ENCODE measurements at places on chromosomes 11 and 22.

- DNase-seq: no peak
Measured at GRCh38 chr22:44730022-44730393, 22.4 kb upstream of the ARHGAP8 start.

- DNase-seq: no peak
Measured at GRCh38 chr11:66879583-66879982, 22.7 kb downstream of the LRFN4 start.

- no peak for DNase-seq
Measured at GRCh38 chr11:62359475-62359874, 22.2 kb downstream of the ASRGL1 start.

- DNase-seq: no peak
Measured at GRCh38 chr11:8022876-8023275, 35.7 kb downstream of the EIF3F start.

DNA sequence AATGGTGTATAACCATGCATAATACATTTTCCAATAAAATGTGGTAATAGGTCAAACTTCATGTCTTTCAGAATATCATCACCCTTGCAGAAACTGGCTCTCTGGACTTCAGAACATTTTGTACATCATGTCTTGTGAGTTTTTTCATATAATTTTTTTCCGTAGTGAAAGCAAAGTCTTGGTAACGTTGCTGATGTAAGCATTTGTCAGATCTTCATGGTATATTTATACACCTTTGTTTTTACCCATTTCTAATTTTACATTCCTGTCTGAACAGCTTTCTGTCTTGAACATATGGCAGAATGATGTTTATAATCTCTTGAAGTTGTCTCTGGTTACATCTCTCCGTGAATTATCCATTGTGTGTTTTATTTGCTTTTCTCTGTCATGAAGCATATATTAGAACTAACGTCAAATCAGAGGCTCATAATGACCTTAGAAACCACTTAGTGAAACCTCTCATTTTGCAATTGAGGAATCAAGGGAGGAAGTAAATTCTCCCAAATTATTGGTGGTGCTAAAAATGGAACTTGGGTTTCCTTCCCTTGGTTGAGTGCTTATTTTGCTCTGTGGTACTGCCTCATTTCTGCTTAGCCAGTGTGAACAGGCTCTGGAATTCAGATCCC is 37.4 kb downstream of the CSRP3 start:
- no peak for DNase-seq

- DNase-seq: no peak
Measured at GRCh38 chr11:81840380-81840779, 893.3 kb downstream of the FAM181B start.

- DNase-seq: no peak
Measured at GRCh38 chr22:45014654-45015053, 4.8 kb upstream of the PHF21B start.

GRCh38 chr11:94728541-94728940 is 39.6 kb upstream of the AMOTL1 start:
- peak; percentile 45 for DNase-seq

GRCh38 chr11:12744826-12745502 is 70.7 kb downstream of the TEAD1 start:
- no peak for DNase-seq

- no peak for DNase-seq
Measured at GRCh38 chr11:121582296-121582695, 129.5 kb upstream of the SORL1-AS1 start.

DNA sequence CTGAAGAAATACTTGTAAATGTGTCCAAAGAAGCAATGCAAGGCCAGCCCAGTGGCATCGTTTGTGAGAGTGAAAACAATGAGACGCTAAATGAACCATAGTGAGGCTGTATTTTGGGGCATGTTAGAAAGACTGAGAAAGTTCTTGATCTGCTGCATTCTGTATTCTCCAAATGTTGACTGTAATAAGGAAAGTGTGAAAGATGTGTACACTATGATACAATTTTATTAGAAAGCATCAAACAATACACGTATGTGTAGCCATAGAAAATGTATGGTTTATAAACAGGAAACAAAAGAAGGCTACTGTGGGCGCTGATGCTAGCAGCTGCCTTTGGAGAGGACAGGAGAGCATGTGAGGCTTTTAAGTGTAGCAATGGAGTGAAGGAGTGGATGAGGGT is 233.5 kb upstream of the E2F8 start:
- DNase-seq: no peak

DNA sequence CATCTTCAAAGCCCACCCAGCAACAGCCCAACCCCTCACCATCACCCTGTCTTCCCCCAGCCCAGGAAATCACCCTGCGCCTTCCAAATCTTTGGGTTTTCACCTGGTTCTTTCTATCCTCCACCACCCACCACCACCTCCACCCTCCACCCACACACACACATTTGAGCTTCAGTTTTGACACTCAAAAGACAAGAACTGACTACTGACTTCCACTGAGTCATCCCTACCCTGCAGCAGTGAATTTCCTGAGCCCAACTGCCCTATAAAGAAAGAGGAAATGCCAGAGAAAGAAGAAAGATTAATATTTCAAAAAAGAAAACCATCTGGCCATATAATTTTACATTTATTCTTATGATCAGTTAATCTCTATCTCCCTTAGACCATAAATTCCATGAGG is 137.5 kb downstream of the CHST1 start:
- no peak for DNase-seq

- peak; percentile 14 for DNase-seq
Measured at GRCh38 chr11:6022956-6023355, 7.6 kb downstream of the OR56A1 start.

GRCh38 chr11:66371627-66372415 is at the start of gene SLC29A2:
SLC29A2 (minus strand) TSS chr11:66371760; CDS start chr11:66371591, 169 bp downstream.
- DNase-seq: no peak

DNA sequence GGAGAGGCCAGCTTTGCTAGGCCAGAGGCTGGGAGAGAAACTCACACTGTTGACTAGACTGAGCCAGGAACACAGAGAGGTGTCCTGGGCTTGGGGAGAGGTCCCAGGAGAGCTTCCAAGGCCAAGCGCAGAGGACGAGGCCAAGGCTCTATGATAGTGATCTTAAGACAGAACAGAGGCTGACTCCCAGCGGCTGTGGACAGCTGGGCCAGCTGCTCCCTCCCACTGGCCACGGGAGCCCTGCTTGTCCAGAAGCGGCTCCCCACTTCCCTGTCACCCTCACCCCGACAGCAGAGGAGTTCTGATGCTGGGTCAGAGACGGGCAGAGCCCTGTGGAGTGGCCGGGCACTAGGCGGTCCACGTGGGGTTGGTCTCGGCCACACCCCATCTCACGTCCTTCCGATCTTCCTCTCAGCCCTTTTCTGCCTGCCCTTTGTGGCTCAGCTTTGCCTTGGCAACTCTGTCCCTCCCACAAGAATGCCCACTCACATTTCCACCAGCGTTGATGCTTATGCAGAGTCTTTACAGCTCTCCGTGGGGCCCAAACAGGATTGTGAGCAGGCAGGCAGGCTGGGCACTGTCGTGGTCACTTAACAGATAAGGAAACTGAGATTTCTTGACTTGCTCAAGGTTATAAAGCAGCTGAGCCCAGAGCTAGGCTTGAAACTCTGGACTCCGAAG is 68.2 kb downstream of the FBXO7 start:
- no peak for DNase-seq

GRCh38 chr22:19146215-19146968 is 1.9 kb upstream of the ESS2 start:
- DNase-seq: no peak

DNA sequence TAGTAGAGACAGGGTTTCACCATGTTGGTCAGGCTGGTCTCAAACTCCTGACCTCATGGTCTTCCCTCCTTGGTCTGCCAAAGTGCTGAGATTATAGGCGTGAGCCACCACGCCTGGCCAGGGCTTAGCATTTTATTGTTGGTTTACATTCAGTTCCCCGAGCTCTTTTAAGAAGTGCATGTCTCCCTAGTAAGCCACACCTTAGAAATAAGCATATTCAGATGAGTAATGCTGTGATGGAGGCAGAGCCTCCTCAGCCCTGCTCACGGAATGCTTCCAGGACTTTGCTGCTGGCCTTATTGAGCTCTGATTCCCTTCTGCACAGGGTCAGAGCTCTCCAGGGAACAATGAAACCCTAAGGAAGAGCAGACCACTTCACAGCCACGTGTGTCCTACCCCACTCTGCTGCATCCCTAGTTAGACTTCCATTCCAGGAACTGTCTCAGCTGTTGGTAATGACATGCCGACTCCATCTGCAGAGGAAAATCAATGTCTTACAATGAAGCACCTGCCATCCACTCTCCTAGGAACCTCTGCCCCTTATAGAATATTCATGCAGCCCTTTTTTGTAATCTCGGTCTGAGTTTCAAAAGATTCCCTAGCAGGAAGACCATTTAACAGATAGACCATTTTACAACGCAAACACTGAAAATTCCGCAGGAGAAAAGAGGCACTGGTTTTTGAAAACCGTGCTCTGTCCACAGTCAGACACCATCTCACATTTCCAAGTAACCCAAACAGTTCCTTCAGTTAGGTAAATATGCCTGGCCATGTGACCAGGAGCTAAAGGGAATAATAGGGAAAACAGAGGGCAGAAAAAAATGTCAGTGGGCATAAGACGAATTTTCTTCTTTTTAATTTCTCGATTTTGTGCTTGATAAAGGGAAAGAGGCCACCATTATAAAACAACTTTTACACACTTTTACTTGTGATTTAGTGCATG is 1.7 kb upstream of the JAM3 start:
- no peak for DNase-seq

DNA sequence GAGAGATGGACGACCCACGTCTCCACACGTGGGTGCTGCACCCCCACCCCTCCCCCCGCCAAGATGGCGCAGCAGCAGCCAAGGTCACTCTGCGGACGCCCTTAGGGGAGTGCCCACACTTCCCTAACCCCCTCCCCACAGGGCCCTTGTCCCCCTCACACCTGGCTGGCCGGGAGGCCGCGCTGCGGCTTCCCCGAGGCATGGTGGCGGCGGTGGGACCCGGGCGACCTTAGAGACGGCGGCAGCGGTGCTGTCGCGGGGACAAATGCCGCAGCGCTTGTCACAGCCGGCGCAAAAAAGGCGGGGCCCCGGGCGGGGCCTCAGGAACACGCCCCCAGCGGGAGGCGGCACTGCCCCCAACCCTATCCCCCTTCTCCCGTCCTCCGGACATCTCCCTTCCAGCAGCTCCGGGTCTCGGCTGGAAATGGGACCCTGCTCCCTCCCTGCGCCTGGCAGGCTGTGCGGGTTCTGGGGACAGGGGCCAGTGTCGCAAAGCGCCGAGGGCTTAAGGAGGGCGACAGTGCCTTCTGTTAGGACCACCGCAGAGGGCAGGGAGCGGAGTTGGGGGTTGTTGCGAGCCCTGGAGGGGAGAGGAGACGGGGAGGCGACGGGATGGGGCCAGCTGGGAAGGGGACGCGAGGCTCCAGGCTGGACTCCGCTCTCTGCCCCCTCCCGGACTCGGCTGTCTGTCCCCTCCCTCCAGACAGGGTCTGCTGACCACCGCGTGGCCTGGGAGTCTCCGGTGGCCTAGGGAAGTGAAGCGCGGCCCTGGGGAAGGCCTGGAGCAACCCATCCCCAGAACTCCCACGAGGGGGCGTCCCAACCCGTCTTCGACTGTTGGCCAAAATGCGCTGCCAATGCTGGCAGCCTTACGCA is at the start of gene CHCHD10:
TSS of gene CHCHD10 (minus strand) at position 300 of the 876 bp plus-strand sequence. CDS start at position 202, 98 bp downstream.
- no peak for DNase-seq

GRCh38 chr11:10257478-10257877 is 36.5 kb downstream of the SBF2 start:
- DNase-seq: no peak

DNA sequence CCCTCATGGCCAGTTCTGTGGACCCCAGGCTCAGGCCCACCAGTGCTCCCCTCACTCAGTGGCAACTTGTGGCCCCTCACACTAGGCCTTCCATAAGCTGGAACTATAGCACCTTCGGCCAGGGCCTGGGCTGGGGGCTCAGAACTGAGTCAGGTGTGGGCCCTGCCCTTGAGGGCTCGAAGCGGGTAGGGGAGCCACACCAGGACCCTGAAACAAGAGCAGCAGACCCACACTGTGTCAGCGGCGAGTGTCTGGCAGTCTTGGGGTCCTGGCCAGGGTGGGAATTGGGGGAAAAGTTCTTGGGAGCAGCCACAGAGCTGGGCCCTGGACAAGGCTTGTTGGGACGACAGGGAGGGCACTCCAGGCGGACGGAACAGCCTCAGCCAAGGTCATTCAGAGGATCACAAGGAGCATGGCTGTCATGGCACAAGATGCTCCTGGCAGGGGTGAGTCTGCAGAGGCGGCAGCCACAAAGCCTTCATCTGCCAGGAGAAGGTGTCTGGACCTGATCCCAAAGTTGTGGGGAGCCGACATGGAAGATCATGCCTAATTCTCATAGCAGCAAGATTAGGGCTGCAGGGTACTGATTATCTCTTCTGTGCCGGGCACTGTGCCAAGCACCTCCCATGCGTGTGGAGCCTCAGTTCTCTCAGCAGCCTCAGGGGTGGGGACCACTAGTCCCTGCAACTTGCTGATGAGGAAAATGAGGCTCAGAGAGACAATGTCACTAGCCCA is 50.7 kb downstream of the SHISAL1 start:
- DNase-seq: no peak

GRCh38 chr11:120648771-120649170 is 137.2 kb downstream of the GRIK4 start:
- DNase-seq: no peak

GRCh38 chr11:122750049-122750448 is 88.3 kb upstream of the CRTAM start:
- no peak for DNase-seq

- no peak for DNase-seq
Measured at GRCh38 chr11:102436976-102437375, 15.6 kb downstream of the TMEM123 start.

- DNase-seq: no peak
Measured at GRCh38 chr11:36037031-36037430, 93.2 kb downstream of the LDLRAD3 start.

GRCh38 chr11:32597921-32598320 is 14.3 kb downstream of the EIF3M start:
- DNase-seq: no peak

- DNase-seq: no peak
Measured at GRCh38 chr11:2731130-2732125, 31.6 kb upstream of the KCNQ1OT1 start.

DNA sequence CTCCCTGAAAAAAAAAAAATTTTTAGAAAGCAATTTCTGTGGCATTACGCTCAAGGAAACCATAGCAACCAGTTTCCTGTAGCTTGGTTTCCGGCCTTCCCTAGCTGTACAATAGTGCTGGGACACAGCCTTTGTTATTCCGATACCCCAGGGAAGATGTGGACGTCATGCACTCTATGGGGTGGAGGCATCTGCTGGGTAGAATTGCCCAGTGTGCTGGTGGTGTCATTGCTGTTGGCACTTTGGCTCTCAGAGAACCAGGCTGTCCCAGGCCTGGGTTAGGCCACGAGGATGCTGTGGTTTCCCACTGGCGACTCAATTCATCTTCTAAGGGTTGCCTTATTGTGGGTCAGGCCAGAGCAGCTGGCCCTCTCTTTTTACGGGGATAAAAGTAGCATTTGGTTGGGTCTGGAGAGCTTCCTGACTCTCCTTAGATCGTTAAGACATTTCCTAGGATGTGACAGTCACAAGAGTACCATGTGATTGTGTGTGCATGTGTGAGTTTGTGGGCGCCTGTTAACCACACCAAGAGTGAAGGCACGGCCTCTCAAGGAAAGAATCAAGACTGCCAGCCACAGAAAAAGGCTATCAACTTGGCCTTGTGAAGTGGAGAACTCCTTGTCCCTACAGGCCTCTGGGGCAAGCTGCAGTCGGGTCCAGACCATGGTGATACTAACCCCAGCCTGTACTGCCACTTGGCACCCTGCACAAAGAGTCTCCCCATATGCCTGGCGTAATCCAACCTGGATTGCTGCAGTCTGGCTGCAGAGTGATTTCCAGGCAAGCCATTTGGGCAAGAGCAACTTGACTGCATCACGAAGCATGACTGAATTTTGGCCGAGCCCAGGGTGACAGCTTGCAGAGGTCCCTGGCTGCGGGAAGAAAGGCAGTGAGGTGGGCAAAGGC is 35.9 kb upstream of the NAV2 start:
- DNase-seq: no peak

- DNase-seq: no peak
Measured at GRCh38 chr11:102346456-102346747, 612 bp upstream of the BIRC2 start.

Measured in HS-5 (cell line).